ENCODE measurements at places on chromosomes 1 and 21.

DNA sequence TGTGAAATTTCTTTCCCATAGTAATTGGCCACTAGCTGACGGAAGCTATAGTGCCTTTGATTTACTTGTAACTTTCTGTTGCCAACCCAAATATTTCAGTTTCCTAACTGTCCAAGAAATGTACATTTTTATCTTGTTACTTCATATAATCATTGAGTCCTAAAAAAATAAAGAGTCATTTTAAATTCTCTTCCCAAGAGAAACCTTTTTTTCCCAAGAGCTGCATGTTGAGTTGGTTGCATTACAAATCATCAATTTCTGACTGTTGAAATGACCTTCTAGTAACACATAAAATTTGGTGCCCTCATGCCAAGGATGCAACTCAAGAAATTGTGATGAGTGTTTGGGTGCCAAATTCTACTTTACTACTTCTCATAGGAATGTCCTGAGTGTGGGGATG is 61.0 kb downstream of the HMCN1 start:
- no peak for DNase-seq

- peak; percentile 79 for DNase-seq
These were observed 98.9 kb upstream of the BACE2 start for GRCh38 chr21:41068967-41069642.

- DNase-seq, result no peak
These were observed 106.7 kb upstream of the COL6A1 start for GRCh38 chr21:45874716-45875415.

GRCh38 chr1:199311478-199312262 is 672.8 kb downstream of the PTPRC start:
- DNase-seq, result no peak

DNA sequence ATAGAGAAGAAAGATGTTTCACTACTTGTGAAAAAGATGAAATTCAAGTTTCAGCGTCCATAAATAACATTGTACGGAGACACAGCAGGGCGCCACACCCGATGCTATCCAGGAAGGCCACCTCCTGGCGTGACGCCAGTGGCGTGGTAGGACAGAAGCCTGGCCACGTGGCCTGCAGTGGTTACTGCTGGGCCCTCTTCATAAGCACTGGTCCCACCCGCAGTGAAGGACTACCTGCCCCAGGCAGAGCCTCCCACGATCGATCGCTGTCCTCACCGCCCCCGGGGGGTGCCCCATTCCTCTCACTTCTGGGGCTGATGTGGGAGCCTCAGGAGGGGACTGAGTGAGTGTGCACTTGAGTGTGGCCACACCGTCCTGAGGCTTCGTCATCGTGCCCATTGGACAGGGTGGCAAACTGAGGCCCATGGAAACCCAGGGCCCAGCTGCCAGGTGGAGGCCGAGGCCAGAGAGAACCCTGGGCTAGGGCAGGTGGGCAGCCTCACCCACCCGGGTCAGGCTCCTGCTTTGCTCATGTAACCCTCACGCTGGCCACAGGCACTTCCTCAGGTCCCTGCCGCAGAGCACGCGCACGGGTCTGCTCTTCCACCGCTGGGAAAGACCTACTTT is 11.7 kb upstream of the HES5 start:
- no peak for DNase-seq

DNA sequence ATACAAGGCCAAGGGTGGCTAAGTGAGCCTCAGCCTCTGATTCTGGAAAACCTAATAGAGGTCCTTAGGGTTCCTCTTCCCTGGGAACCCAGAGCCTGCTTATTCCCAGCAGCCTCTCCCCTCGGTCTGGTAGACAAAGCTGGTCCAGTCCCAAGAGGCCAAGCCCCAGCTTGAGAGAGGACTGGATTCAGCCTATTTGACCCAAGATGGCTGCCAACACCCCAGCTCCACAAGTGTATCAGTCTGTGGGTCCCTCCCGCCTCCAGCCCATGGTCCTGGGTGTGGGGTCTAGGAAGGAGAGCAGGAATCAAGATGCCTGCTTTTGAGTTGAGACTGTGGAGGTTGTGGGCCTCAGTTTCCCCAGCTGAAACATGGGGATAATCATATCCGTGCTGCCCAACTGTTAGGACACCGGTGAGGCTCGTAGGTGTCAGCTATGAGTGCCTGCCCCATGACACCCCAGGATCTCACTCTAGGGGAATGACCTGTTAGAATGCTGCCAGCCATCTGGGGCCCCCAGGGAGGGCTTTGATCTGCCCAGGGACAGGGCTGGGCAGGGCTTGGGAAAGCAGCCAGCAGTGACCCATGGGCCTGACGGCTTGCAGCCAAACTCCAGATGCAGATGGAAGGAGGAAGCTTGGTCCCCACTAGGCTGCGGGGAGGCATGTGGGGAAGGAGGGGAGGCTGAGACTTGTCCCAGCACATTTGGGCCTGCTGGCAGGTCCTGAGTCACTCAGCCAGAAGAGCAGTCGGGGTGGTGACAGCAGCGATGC is 45.4 kb downstream of the NUAK2 start:
- DNase-seq, result no peak

DNA sequence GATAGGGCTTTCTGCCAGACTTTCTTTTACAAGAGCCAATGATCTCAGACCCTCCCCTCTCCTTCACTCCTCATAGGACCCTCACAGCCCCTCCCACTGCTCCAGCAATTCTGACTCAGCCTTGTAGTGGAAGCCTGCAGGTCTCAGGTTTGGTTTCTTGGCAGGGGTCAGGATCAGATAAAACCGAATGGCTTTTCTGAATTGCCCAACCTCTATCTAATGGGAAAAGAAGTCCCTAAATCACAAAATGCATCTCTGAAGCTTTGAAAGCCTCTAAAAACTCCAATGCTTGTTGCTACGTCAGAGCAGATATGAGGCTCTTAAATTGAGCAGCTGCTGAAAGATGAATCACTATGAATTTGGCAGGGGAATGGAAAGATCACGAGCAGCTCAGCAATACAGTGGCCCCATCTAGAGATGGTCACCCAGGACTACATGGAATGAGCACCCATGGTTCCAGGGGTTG is 74.5 kb downstream of the NID1 start:
- no peak for DNase-seq

DNA sequence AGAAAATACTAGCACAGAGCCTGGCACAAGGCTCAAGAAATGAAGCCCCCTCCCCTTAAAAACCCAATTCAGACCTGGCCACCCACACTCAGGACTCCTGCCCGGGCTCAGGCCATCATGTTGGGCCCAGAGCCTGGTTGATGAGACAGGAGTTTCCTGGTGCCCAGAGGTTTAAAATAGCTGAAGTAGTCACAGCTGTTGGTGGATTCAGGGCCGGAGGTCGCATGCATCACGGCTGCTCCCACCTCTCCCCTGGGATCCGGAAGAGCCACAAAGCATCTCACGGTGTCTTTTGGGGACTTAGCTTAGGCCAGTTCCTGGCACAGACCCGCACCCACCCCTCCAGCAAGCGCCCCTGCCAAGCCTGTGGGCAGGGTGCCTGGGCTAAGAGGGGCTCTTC is 2.6 kb upstream of the PADI2 start:
- DNase-seq, result no peak

GRCh38 chr1:25760871-25761270 is 39.1 kb upstream of the SELENON start:
- no peak for DNase-seq

GRCh38 chr1:193270996-193271395 is 84.6 kb upstream of the B3GALT2 start:
- DNase-seq, result no peak

DNA sequence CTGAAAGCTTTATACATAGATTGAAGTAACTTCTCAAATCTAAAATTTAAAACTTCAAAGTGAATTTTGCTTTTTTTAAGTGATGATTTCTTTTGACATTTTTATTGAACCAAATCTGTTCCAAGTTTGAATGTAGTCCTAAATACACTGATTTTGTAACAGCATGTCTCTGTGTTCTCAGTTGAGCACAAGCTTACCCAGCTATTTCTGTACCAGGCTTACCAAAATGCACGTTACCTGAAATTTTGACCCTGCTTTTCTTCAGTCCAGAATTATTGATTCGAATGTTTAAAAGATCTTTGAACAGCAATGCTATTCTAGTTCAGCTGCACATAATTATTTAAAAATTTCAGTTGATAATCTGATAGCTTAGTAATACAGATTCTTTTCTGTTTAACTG is 25.6 kb downstream of the AGO4 start:
- DNase-seq, result no peak

DNA sequence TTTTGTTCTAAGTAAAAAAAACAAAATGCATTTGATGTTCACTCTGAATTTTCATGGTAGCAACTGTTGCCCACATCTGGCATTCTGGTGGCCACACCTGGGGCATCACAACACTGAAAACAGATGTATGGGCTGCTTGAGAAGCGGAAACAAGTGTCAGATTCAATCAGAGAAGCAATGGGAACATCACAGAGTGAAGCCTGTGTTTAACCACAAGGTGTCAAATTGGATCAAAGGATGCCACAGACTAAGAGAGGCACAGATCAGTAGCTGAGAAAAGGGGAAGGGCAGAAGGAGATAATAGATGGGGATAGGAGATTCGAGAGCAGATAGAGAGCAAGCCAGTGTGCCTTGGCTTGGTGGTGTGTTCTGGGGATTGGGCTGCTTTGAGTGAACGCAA is 49.8 kb upstream of the MTF2 start:
- DNase-seq, result no peak

GRCh38 chr1:89198491-89199072 is at the start of gene GBP4:
TSS of gene GBP4 (minus strand) at chr1:89198942. CDS start at chr1:89198834, 108 bp downstream.
- peak; percentile 63 for DNase-seq

- no peak for DNase-seq
These were observed 18.7 kb upstream of the PODN start for GRCh38 chr1:53043271-53043670.

- no peak for DNase-seq
These were observed 27.2 kb upstream of the DMRTB1 start for GRCh38 chr1:53431805-53432565.

GRCh38 chr1:17098446-17099317 is 20.6 kb downstream of the PADI2 start:
- DNase-seq, result no peak

DNA sequence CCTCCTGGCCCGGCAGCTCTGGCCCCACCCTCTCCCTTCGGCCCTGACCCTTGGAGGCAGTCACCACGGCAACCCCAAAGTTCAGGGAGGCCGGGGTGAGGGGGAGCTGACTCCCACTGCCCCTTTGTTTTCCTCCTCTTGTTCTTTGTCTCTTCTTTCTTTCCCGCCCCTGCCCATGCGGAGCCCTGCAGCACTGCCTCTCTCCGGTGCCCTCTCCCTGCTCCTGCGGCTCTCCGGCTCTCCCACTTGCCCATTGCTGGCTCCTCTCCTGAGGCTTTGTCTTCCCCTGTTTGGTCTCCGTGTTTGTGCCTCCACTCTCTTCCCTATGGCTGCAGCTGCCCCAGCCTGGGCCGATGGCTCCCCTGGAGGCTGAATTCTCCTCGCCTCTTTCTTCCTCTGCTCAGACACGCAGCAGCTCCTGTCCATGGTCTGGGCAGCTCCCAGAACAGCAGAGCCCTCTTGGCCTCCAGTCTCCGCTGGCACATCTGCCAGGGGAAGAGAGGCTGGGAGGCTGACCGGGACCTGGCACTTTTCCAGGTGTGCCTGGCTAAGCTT is 5.8 kb downstream of the CELSR2 start:
- no peak for DNase-seq

DNA sequence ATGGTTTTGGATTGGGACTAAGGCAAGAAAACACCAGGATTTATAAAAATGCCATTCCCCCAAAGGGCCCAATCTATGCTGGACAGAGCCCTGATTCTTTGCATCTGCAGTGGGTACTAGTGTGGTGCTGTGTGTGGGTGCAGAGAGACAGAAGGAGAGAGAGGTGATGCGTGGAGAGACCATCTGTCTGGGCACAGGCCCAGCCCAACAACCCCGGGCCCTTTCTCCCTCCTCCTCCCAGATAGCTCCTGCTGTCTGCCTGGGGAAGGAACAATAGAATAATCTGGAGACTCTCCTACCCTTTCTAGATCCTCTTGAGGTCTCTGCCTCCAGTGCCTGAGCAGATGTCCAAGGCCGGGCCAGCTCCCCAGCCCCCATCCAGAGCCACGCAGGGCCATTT is 15.1 kb downstream of the KIAA1614 start:
- DNase-seq, result no peak

DNA sequence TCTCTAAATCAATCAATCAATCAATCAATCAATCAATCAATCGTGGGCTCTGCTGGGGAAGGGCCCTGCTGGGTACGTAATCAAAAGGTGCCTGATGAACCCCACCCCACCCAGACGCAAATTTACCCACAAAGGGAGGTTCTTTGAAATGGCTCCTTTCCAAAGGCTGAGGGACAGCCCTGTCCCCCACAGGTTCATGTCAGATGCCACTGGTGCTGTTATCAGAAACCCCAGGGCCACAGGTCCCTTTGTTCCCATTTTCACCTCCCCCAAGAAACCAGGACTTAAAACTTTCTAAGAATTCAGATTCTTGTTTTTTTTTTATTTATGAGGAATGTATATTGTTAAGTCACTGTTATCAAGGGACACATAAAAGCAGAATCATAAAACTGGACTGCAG is 14.2 kb downstream of the CHRNB2 start:
- DNase-seq, result no peak

DNA sequence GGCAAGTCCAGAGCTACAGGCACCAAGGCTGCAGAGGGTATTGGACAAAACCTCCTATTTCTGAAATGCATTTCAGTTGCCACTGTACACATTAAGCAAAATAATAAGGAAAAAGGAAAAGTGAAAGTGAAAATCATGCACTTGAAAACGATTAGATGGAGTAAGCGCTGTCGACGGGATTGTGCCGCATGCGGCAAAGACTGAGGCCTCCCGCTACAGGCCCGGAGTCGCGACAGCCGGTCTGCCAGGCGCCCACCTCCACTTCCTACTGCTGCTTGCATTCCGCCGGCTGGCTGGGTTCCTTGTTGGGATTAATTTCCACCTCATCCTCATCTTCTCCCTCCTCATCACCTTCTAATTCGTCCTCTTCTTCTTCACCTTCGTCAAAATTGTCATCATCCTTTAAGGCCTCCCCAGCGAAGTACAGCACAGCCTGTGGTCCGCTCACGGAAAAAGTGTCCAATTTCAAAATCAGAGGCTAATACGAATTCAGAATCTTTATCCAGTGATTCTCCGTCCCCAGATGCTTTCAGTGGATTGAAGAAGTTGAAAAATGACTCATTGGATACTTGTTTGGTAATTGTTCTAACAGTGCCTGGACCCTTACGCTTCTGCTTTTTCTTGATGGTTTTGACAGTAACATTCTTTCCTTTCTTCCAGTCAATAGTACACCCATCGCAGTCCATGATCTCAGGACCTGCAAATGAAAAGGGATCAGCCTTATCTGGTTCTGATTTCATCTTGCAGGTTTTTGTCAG is 38.0 kb downstream of the CD58 start:
- DNase-seq, result no peak

- DNase-seq, result no peak
These were observed 268.3 kb downstream of the ASTN1 start for GRCh38 chr1:176896216-176896615.

GRCh38 chr1:224113545-224113917 is 380 bp upstream of the FBXO28 start:
- DNase-seq, result no peak

DNA sequence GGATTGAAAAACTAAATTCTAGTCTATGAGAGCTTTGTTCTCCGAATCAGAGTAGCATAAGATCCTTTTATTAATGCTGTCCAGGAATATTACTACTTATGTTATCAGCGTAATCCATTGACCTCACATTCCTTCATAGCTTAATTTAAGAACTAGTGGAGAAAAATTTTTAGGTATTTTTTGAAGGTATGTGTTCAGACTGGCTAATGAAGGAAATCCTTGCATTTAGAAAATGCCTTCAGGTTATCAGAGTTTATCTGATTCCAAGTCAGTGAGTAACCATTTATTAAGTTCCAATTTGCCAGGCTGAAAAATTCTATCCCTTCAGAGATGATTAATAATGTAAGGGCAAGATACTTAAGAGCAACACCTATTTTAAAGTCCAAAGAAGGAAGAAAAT is 338.2 kb upstream of the B3GALT2 start:
- no peak for DNase-seq

- no peak for DNase-seq
These were observed 390.1 kb downstream of the PCP4 start for GRCh38 chr21:40257342-40257741.

Data from Peyer's patch (tissue), 4 donors.